ENCODE measurements at places on chromosomes 3 and 15.

DNA sequence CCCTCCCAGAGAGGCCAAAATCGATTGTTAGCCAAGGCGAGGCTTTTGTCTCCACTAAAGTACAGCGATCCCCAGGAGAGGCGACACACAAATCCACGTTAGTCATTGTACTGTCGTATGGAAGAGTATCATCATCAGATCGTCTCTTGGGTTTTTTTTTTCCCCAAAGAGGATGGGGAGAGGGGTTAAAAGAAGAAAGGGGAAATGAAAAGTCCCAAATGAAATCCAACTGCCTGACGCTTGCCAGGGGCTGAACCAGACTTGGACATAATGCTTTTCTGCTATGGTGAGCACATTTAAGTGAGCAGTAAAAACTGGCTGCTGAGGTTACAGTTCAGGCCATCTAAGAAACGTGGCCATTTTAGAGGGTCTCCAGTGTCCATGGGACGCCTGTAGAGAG, 37.9 kb upstream of the CTSH start:
- DNase-seq = no peak

GRCh38 chr3:55204417-55204816, 276.6 kb upstream of the LRTM1 start:
- DNase-seq = no peak

- no peak for DNase-seq
Observed at GRCh38 chr3:156818890-156819289, 7.3 kb upstream of the LEKR1 start.

DNA sequence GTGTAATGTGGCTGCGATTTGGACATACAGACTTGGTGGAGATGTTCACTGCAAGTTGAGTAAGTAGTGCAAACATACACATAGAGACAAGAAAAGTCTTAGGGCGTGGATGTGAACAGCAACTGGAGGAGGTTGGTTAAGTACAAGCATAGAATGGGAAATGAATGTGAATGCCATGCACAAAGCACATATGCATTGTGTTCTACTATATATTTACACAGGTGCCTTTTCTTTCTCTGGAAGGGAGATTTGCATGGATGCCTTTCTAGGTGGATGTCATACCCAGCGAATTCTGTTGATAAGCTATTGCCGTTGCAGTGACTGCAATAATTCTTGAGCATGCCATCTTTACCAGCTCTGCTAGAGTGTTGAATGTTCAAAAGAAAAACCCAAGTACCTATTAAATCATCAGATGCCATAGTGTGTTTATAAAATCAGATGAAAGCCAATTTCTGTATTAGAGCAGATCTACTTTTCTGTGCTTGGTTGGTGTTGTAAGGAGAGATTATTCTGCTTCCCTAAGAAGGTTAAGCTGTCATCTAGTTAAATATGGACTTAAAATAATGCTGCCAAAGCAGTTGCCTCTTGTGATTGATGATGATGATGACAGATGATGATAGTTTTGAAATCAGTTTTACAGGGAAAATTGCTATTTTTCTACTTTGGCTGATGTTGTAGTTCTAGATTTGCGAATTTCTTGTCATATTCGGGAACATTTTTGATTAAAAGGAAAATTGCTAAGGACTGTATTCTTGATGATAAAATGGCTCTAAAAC, 148.4 kb downstream of the CNTN4 start:
- DNase-seq = no peak

- no peak for DNase-seq
Observed at GRCh38 chr15:83854321-83854720, 200.4 kb downstream of the ADAMTSL3 start.

GRCh38 chr3:32157600-32158264, 51.3 kb downstream of the GPD1L start:
- DNase-seq = no peak

DNA sequence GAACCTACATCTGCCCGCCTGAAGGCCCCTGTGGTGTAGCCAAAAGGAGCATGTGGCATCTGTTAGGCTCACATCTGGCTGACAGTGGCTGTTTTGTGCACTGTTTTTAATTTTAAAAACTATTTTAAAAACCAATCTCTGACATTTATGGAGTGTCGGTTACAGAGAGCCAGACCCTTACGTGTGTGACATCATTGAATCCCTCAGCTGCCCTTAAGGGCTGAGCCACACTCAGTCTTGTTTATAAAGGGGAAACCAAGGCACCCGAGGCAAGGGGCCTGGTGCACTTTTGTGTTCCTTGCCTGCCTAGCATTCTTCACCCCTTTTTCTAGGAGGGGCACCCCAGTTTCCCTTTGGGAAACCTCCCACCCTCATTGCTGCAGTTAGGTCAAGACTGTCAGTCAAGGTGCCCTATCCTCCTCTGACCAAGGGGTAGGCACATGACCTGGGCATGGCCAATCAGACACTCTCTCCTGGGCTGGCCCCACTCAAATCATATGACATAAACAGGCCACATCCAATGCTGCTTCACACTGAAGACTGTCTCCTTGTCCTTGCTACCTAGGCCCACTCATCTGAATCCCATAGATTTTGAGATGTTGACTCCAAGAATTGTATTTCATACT, 105.3 kb downstream of the LSM3 start:
- no peak for DNase-seq

- peak; percentile 94 for DNase-seq
Observed at GRCh38 chr15:90934256-90934948, 683 bp upstream of the UNC45A start.
